Activated CD4-positive, alpha-beta memory T cell treated with anti-CD3 and anti-CD28 coated beads for 36 hours (primary cell): ENCODE measurements at places on chromosomes 11 and 22.

GRCh38 chr11:61885166-61885778, 6.1 kb downstream of the FADS3 start:
- no peaks in the 10 kb centered on the region for H3K36me3 ChIP-seq
- no peak for DNase-seq
- no peak overlapping the region for H3K27ac ChIP-seq
- no peaks in the 10 kb centered on the region for H3K4me1 ChIP-seq
- no peak overlapping the region for H3K4me3 ChIP-seq

- H3K27me3 ChIP-seq, result peaks cover 39% of the 10 kb centered on the region
- peaks cover 5% of the 10 kb centered on the region for H3K4me1 ChIP-seq
Measured at GRCh38 chr11:17730608-17731462, 3.7 kb upstream of the KCNC1 start.

GRCh38 chr22:30411780-30412179, 13.8 kb upstream of the MTFP1 start:
- no peaks in the 10 kb centered on the region for H3K27me3 ChIP-seq
- DNase-seq, result no peak
- no peak overlapping the region for H3K4me3 ChIP-seq
- peaks cover 29% of the 10 kb centered on the region for H3K4me1 ChIP-seq
- H3K27ac ChIP-seq, result no peak overlapping the region

DNA sequence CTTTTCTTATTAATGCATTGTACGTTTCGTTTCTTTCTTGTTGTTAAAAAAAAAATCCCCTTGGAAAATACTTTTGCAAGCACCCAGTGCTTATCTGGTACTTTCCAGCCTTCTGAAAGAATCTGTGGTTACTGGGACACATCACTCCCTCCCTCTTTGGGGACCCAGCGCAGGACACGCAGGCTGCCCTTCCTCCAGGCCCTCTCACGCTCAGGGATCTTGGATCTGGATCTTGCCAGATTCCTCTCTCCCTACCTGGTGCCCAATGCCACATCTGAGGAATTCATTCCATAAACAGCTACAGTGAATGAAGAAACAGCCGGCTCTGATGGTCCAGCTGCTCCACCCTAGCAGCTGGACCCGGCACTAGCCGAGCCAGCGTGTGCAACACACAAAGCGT, 55.7 kb downstream of the PHF21B start:
- H3K4me1 ChIP-seq, result no peaks in the 10 kb centered on the region
- no peaks in the 10 kb centered on the region for H3K36me3 ChIP-seq
- H3K27me3 ChIP-seq, result peaks cover 4% of the 10 kb centered on the region

DNA sequence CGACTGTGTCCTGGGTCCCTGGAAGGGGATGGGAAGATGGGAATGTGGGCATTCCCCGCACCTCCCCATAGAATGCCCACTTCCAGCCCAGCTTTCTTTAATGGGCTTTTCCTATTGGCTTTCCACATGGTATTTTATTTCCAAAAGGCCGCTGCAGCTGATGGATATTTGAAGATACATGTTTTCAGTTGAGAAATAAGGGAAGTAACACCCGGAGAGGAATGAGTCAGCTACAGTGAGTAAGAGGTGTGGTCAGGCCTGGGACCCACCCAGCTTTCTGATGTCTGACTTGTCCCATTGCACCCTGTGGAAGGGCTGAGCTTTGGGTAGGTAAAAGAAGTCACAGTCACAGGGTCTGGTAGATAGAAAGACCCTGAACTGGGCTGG, 476.9 kb downstream of the MIAT start:
- no peaks in the 10 kb centered on the region for H3K4me1 ChIP-seq
- no peak overlapping the region for H3K4me3 ChIP-seq
- DNase-seq, result peak; percentile 35
- H3K27ac ChIP-seq, result no peak overlapping the region

GRCh38 chr11:108697872-108698473, 33.1 kb downstream of the DDX10 start:
- H3K27me3 ChIP-seq, result no peaks in the 10 kb centered on the region
- H3K36me3 ChIP-seq, result peaks cover 37% of the 10 kb centered on the region
- peaks cover 2% of the 10 kb centered on the region for H3K4me1 ChIP-seq

DNA sequence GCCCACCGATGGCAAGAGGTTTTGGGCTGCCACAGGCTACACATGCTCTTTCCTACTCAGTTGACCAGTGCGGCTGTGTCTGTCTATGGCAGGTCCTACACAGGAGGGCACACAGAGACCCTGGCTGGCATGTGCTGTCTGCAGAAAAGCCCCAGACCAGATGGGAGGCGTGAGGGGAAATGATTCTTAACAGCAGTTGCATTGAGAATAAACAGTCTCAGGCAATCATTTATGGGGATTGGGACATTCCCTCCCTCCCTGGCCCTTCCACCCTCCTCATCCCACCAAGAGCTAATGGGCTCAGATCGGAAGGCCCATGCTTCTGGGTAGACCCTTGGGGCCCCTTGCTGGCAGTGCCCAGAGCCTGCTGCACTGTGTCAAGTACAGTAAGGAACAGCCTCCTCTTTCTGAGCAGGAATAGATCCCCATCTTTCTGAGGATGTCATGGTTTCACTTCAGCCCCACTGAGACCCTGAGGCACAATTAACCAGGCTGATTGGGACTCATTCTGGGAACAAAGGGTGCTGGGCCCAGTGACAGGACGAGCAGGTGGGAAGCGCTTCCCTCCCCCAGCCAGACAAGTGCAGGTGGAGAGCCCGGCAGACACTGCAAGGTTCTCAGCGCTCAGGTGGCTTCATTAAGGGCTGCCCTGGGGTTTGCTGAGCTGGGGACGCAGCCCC, 28.3 kb downstream of the TSPAN18 start:
- no peak overlapping the region for H3K4me3 ChIP-seq
- H3K27me3 ChIP-seq, result no peaks in the 10 kb centered on the region
- H3K27ac ChIP-seq, result no peak overlapping the region
- H3K4me1 ChIP-seq, result peaks cover 10% of the 10 kb centered on the region
- no peak for DNase-seq

- H3K27ac ChIP-seq, result no peak overlapping the region
- peaks cover 5% of the 10 kb centered on the region for H3K27me3 ChIP-seq
- no peak for DNase-seq
- H3K36me3 ChIP-seq, result no peaks in the 10 kb centered on the region
- no peak overlapping the region for H3K4me3 ChIP-seq
Measured at GRCh38 chr11:32786811-32787210, 7.7 kb downstream of the CCDC73 start.

- H3K27ac ChIP-seq, result no peak overlapping the region
- no peak for DNase-seq
- H3K27me3 ChIP-seq, result no peaks in the 10 kb centered on the region
- H3K36me3 ChIP-seq, result no peaks in the 10 kb centered on the region
Measured at GRCh38 chr11:131885431-131885830, 515.0 kb downstream of the NTM start.

- no peak overlapping the region for H3K4me3 ChIP-seq
- peaks cover 4% of the 10 kb centered on the region for H3K36me3 ChIP-seq
- no peaks in the 10 kb centered on the region for H3K27me3 ChIP-seq
Measured at GRCh38 chr22:20865875-20866445, 7.2 kb downstream of the SNAP29 start.

DNA sequence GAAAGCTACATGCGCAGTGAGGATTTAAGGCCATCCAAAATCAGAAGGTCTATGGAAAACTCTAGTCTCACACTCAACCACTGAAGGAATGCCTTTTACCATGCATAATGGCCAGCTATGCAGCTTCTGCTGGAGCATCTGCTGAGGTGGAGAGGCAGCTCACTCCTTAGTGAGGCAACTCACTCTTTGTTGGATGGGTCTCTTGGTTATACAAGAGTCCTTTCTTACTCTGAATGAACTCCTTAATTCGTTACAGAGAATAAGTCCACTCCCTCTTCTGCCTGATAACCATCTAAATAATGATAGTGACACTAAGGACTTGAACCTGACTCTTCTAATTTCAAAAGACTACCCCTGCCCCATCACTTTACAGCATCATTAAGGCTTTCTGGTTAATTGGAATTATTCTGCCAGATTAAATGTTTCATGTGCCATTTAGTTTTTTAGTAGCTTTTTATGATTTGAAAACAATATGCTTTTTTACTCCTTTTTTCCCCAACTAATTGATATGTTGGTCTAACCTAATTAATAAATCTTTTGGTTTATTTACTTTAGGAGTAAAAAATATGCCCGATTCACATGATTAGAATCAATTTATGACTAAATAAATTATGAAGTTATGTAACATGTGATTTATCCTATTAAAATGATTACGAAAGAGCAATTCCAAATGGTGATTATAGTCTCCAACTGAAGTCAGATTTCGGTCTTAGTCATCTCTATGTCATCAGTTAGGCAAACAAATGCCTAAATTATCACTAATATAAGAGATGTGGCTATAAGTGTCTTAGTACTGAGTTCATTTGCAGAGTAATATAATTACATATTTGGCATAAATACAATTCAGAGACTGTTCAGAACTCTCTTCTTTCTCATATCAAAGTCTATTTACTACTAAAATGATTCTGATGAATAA, 286.7 kb upstream of the CCDC90B start:
- H3K4me3 ChIP-seq, result no peak overlapping the region
- DNase-seq, result no peak
- H3K36me3 ChIP-seq, result no peaks in the 10 kb centered on the region
- H3K27ac ChIP-seq, result no peak overlapping the region
- no peaks in the 10 kb centered on the region for H3K4me1 ChIP-seq

DNA sequence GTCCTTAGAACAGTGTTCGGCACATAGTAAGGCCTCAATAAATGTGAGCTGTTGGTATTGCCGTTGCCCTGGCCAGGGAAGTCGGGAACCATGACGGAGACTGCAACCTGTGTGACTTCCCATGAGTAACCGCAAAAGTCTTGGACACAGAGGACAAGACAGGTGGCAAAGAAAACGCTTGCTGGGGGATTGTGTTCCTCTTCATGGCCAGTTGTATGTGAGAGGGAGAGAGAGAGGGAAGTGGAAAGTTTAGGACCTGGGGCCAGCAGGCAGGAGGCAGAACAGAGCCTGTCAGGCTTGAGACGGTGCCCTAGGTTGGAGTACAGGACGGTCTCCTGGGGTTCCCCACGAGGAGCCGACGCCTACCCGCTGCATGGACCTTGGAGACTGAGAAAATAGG, 90.2 kb downstream of the CEP164 start:
- H3K4me3 ChIP-seq, result no peak overlapping the region
- H3K4me1 ChIP-seq, result no peaks in the 10 kb centered on the region
- H3K36me3 ChIP-seq, result no peaks in the 10 kb centered on the region
- H3K27ac ChIP-seq, result no peak overlapping the region
- DNase-seq, result no peak

DNA sequence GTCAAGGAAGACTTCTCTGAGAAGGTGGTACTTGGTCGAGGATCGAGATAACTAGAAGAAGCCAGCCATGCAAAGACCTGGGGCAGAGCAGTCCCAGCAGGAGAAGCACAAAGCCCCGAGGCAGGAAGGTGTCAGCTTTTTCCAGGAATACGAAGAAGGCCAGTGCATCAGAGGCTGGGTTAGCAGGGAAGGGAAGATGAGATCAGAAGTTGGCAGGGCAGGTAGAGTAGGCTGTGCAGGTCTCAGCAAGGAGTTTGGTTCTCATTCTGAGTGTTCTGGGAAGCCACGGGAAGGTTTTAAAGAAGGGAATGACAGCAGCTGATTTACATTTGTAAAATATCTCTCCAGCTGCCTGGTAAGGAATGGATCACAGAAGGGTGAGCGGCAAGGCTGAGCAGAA, 111.3 kb downstream of the TENM4 start:
- no peaks in the 10 kb centered on the region for H3K4me1 ChIP-seq
- DNase-seq, result no peak
- H3K4me3 ChIP-seq, result no peak overlapping the region
- H3K36me3 ChIP-seq, result no peaks in the 10 kb centered on the region
- H3K27ac ChIP-seq, result no peak overlapping the region
- H3K27me3 ChIP-seq, result peaks cover 4% of the 10 kb centered on the region

- H3K4me1 ChIP-seq, result no peaks in the 10 kb centered on the region
- H3K4me3 ChIP-seq, result no peak overlapping the region
- no peak for DNase-seq
- no peak overlapping the region for H3K27ac ChIP-seq
- H3K27me3 ChIP-seq, result no peaks in the 10 kb centered on the region
Measured at GRCh38 chr22:37985050-37985585, 763 bp upstream of the SOX10 start.

GRCh38 chr11:122847466-122847865, 9.2 kb downstream of the CRTAM start:
- H3K27ac ChIP-seq, result no peak overlapping the region
- H3K36me3 ChIP-seq, result no peaks in the 10 kb centered on the region

- DNase-seq, result no peak
- H3K27ac ChIP-seq, result no peak overlapping the region
- H3K27me3 ChIP-seq, result peaks cover 21% of the 10 kb centered on the region
- no peak overlapping the region for H3K4me3 ChIP-seq
- H3K36me3 ChIP-seq, result peaks cover 2% of the 10 kb centered on the region
Measured at GRCh38 chr22:49667236-49667635, 160.4 kb downstream of the BRD1 start.

- no peak overlapping the region for H3K4me3 ChIP-seq
- H3K27ac ChIP-seq, result no peak overlapping the region
- no peaks in the 10 kb centered on the region for H3K36me3 ChIP-seq
- peaks cover 3% of the 10 kb centered on the region for H3K4me1 ChIP-seq
- peaks cover 5% of the 10 kb centered on the region for H3K27me3 ChIP-seq
Measured at GRCh38 chr22:38415046-38415445, 40.0 kb downstream of the KCNJ4 start.

GRCh38 chr11:34915136-34916014, 804 bp downstream of the APIP start:
- peak overlapping the region; percentile 91 for H3K4me3 ChIP-seq
- peaks cover 11% of the 10 kb centered on the region for H3K36me3 ChIP-seq

GRCh38 chr11:45879803-45880686, 5.4 kb upstream of the MAPK8IP1 start:
- DNase-seq, result no peak
- no peaks in the 10 kb centered on the region for H3K27me3 ChIP-seq
- no peak overlapping the region for H3K4me3 ChIP-seq
- H3K36me3 ChIP-seq, result peaks cover 30% of the 10 kb centered on the region

GRCh38 chr11:66051371-66051765, 796 bp upstream of the SF3B2 start:
- peaks cover 41% of the 10 kb centered on the region for H3K4me1 ChIP-seq
- H3K36me3 ChIP-seq, result peaks cover 25% of the 10 kb centered on the region
- peak overlapping the region; percentile 100 for H3K4me3 ChIP-seq
- peaks cover 5% of the 10 kb centered on the region for H3K27me3 ChIP-seq

GRCh38 chr22:32258791-32259190, 3.6 kb upstream of the SLC5A4 start:
- H3K27ac ChIP-seq, result no peak overlapping the region
- H3K4me3 ChIP-seq, result no peak overlapping the region
- H3K36me3 ChIP-seq, result no peaks in the 10 kb centered on the region

DNA sequence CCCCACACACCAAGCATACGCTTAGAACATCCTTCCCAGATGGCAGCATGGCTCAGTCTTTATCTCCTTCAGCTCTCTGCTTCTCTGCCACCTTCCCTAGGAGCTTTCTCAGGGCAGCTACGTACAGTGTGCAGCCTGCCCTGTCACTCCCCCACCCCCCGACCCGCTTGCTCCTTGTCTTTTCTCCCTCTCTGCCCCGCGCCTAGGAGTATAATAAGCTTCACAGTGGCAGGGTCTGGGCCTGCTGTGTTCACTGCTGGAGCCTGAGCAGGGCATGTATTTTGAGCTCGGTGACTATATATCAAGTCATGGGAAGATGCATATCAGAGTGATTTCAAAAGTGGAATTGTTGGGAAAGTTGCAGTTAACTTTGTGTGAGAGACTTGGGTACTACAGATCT, 55.8 kb upstream of the ADSL start:
- H3K4me3 ChIP-seq, result peak overlapping the region; percentile 51
- no peaks in the 10 kb centered on the region for H3K27me3 ChIP-seq
- peaks cover 62% of the 10 kb centered on the region for H3K4me1 ChIP-seq
- peak overlapping the region; percentile 95 for H3K27ac ChIP-seq

- no peaks in the 10 kb centered on the region for H3K36me3 ChIP-seq
- H3K27ac ChIP-seq, result no peak overlapping the region
- peaks cover 12% of the 10 kb centered on the region for H3K4me1 ChIP-seq
- peak overlapping the region; percentile 68 for H3K4me3 ChIP-seq
Measured at GRCh38 chr11:45180179-45180847, 33.9 kb downstream of the PRDM11 start.

GRCh38 chr22:49901457-49901856, 16.8 kb downstream of the ALG12 start:
- no peak overlapping the region for H3K27ac ChIP-seq
- H3K27me3 ChIP-seq, result no peaks in the 10 kb centered on the region
- no peak for DNase-seq
- H3K4me3 ChIP-seq, result no peak overlapping the region
